OCI-M1 (cell line): ENCODE measurements at places on chromosomes 1 and 21.

DNA sequence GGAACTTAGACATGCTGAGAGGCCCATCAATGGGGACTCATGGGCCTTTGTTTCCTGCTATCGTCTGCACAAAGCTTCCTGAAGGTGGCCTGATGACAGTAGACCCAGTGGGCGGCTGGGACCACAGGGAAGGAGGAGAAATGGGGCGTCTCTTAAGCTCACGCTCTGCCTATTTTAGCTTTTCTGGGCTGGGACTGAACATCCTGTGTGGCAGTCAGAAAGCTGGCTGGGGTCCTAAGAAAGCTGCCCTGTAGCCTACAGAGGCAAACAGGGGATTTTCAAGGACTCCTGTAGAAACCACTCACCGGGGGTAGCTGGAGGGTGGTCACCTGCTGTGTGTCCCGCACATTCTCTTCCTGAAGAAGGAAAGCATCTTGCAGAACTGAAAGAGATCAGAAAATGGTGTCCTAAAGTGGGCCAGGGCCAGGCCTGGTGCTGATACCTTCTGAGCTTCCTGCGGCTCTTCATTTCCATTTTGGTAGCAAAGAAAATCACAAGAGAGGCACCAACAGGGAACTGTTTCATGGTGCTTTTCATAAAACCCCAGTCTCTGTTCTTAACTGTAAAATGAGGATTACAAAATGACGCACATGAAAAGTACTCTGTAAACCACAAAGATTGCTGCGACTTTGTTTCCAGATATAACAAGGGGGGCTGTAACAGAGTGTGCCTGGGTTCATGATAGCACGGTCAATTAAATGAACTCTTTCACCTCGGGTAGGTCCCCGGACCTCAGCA is 8.6 kb downstream of the ZNF496 start:
- no peak for DNase-seq

DNA sequence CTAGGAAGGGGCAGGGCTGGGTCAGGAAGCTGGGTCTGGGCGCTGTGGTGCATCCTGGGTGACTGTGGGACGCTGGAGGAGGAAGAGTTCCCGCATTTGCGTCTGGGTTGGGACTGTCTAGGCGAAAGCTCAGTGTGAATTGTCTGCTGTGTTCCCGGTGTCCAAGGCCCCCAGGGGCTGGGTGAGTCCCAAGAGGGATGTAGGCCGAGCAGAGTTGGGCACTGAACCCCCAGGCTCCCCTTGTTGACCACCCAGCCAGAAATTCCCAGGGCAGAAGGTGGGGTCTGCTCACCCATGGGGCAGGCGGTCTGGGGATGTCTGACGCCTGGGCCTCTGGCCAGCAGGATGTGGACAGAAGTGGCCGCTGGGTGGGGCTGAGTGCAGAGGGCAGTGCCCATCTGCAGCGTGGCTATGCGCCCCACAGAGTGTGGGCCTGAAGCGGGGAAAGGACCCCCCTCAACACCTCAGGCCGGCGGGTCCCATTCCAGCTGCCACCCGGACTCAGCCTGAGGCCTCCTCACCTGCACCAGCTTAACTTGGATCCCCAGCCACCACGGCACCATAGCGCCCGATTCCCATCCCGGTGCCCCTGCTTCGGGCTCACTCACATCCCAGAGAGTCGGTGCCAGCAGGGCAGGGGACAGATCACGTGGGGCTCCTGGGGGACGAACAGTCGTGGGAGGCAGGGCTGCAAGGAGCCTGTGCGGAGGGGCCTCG is 37.0 kb upstream of the POFUT2 start:
- DNase-seq = no peak

DNA sequence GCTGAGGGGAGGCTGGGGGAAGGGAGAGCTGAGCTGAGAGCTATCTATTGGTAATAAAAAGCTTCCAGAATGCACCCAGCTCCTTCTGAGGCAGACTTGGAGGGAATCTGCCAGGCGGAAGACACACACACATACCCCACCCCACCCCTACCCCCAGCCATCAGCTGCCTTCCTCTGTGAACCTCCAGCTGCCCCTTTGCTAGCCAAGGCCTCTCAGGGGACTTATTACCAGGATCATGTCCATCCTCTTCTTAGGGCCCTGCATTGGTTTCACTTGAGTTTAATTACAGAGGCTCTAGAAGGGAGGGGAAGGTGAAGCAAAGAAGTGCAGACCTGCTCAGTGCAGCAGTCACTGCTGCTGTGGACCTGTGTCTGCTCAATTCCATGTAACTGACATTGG is 156.4 kb downstream of the OMA1 start:
- no peak for DNase-seq

GRCh38 chr1:154961207-154962155 is at the start of gene PYGO2:
Gene PYGO2 (minus strand): TSS chr1:154961782. CDS start chr1:154961576, 206 bp downstream.
- DNase-seq = peak; percentile 92

DNA sequence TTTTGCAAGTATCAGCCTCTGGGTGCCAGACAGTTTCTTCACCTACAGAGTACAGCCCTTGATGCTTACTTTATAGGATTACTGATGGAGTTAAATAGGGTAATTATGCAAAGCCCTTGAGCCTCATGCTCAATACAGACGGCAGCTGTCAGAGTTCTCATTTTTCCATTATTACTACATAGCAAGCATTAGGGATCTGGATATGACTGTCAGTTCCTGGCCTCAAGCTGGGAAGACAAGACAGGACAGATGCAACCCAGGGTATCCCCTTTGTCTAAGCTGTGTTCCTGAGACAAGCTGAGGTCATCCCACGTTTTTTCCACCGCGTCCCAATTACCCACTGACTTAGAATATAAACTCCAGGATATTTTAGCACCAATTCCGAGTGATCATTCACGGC is 94.4 kb downstream of the SLC35F3 start:
- DNase-seq = no peak

DNA sequence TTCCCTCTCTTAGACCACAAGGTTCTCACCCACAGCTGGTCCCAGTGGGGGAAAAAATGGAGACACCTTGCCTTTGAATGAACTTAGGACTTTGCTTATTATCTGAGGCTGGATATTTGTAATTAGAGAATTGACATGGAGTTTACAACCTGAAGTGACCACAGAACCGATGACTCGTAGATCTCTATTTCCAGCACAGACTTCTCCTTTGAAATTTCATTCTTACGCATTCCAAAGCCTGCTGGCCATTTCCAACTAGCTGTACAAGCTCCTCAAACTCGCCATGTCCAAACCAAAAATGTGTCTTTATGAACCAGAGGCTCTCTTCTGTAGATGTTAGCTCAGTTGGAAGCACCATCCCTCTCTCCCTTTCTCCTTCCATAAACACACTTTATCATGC is 12.0 kb downstream of the RAB7B start:
- DNase-seq = no peak

GRCh38 chr1:155208541-155209311 is at the start of gene MTX1:
Gene MTX1 (plus strand): TSS chr1:155208695. CDS start chr1:155208805, 110 bp downstream.
- peak; percentile 92 for DNase-seq

GRCh38 chr1:107436552-107437241 is 295.9 kb downstream of the NTNG1 start:
- no peak for DNase-seq

GRCh38 chr1:184053881-184054280 is 2.4 kb downstream of the TSEN15 start:
- no peak for DNase-seq
